Stimulated activated CD4-positive, alpha-beta T cell treated with anti-CD3 and anti-CD28 coated beads, TNF-alpha, amount 100 ng/mL, for 1 hour (primary cell): ENCODE measurements at places on chromosomes 5 and 9.

- DNase-seq = no peak
These were observed 88.3 kb downstream of the SNCAIP start for GRCh38 chr5:122400341-122400740.

- DNase-seq = no peak
These were observed 172.3 kb downstream of the PDZD2 start for GRCh38 chr5:31811210-31811609.

- no peak for DNase-seq
These were observed 121.5 kb downstream of the JMY start for GRCh38 chr5:79357398-79357797.

- DNase-seq = no peak
These were observed 343.6 kb upstream of the ISL1 start for GRCh38 chr5:51039424-51040329.

DNA sequence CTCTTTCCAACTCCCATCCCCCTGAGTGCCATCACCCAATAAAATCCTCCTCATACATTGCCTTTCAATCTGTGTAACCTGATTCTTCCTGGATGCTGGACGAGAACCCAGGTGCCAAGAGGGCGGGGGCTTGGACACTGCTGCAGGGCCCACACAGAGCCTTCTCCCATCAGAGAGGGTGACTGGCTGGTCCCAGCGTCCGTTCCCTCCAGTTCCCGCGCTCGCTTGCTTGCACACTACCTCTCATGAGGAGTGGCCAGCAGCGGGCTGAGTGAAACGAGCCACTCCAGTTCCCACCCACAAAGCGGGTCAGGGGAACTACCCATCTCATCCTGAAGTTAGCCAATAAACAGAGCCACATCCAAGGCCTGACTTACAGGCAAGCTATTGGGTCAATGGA, 602.6 kb upstream of the ADAMTS16 start:
- no peak for DNase-seq

GRCh38 chr5:1543398-1544293, 19.9 kb upstream of the LPCAT1 start:
- DNase-seq = no peak

DNA sequence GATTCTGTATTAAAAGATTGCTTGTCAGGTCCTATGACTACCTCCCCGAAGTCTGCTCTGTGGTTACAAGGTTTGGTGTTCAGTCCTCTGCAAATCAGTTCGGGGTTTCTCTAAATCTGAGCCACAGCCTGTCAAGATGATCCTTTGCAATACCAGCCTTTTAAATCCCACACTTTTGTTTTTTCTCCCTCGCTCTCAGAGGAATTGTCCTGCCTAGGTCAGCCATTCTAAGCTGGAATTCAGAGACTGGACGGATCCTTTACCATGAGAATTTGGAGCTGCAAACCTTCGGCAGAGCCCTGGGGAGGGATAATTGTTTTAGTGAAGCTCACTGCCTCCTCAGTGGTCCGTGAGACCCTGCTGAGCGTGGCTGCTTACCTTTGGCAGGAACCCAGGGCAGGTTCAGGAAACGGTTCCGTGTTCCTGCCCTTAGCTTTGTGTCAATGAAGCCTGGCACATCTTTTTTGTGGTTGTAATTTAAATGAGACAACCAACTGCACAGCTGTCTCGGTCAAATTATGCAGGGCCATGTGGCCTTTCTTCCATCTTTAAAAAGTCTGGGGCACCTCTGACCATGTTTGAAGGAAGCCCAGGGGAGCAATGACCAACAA, 47.2 kb downstream of the EBF1 start:
- no peak for DNase-seq
